ENCODE measurements at places on chromosomes 16 and 17.

- DNase-seq, result no peak
Observed at GRCh38 chr17:46983782-46984181, 4.7 kb upstream of the RPRML start.

- no peak for DNase-seq
Observed at GRCh38 chr16:86534779-86535615, 20.0 kb downstream of the MTHFSD start.

DNA sequence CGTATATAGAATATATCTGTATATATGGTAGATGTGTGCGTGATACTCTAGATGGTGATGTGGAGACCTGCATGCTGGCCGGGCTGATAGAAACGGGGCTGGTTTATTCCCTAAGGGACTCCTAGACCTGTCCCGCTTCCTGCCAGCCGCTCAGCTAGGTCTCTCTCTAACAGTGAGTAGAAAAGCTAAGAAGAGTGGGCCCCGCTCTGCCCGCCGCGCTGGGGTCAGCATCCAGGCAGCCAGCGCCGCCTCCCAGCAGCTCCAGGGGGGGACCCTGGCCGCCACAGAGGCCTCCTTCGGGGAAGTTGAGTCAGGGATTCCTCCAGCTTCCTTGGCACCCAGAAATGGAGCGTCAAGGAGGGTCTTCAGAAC is 9.4 kb downstream of the CYGB start:
- no peak for DNase-seq

DNA sequence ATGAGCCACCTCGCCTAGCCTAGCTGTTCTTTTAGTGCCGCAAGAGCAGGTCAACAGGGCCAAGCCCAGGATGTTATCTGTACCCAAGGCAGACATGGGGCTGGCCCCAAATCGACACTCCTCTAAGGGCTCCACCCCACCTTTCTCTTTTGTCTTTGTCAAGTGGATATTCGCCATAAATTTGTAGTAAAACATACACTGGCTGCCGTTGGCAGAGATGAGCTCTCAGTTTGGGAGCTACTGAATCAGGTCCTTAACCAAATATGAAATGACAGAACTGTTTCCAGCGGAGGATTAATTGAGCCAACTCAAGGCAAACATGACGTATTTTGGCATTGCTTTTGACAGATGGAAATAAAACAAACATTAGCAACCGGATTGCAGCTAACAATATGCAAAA is 556.9 kb upstream of the CDH5 start:
- no peak for DNase-seq

DNA sequence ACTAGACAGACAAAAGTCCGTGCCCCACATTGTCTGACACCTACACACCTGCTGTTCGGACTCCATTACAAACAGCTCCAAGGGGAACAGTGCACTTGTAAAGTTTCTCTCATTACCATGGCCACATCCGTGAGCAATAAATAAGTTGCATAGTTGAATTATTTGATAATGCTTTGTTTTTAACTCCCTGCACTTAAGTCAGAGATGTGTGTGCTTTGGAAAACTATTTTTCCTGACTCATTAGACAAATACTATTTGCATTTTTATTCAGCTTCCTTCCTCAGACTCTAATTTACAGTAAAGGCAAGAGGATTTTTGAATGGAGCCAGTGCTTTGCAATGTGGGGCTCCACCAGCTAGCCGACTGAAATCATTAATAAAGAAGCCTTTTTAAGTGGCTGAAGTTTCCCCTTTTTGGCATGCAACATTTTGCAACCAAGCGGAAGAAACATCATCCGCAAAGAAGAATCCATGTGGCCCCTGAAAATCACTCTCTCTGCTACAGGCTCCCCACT is 6.5 kb upstream of the CCL2 start:
- no peak for DNase-seq

DNA sequence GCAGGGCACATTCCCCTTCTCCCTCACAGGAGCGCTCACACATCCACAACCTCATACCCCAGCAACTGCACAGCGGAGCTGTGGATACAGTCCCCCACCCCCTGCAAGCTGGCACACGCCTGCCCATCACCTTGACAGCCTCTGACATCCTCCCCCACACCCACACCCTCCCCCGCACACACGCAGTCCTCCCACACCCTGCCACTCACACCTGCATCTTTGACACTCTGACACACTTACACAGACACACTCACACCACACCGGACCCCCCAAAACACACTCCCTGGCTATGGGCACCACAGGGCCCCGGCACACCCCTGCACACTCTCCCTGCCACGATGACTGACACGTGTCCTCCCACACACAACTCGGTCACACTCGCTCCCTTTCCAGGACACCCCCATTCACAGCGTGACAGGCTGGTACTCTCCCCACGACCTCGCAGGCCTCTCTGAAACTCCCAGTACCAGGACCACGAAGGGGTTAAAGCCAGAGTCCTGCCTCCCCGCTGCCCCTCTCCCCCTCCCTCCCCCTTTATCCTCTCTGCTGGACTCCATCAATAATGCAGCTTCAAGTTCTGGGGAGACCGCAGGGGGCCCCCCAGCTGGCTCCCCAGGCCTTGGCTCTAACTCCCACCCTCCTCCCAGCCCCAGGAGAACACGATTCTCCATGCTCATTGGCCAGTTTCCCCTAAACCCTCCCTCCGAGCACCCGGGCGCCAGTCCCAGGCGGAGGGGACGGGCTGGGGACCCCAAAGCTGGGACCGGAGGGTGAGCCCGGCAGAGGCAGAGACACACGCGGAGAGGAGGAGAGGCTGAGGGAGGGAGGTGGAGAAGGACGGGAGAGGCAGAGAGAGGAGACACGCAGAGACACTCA is at the start of gene PPP1R1B:
TSS of gene PPP1R1B (plus strand) at position 782 of the 876 bp plus-strand sequence. CDS start 441 bp downstream, outside the sequence.
- no peak for DNase-seq

GRCh38 chr16:88389621-88390160 is 6.9 kb downstream of the ZNF469 start:
- DNase-seq, result no peak

DNA sequence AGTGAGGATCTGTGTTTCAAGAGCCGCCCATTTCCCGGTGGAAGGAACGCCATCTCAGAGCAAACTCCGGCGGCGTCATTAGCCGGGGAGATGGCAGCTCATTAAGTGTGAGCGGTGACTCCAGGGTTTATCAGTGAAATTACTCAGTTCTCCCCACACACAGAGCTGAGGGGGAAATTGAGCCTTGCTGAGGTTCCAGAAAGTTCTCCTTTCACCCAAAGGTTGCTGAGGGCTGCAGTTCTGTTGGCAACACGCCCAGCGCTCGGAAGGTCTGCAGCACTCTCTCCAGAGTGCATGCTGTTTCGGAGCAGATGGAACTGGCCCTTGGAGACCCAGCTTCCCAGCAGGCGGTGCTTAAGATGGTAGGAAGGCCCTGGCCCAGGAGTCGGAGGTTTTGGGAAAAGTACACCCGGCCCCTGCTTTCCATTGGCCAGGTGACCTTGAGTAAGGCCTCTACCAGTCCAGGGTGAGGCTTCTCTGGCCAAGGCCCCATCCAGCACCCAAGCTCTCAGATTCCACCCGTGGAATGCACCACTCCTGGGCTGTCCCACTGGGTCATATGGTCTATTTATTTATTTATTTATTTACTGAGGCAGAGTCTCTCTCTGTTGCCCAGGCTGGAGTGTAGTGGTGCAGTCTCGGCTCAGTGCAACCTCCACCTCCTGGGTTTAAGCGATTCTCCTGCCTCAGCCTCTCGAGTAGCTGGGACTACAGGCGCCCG is 167.7 kb upstream of the CIBAR2 start:
- no peak for DNase-seq

Measured in stimulated activated CD4-positive, alpha-beta T cell treated with anti-CD3 and anti-CD28 coated beads, Interleukin-12 subunit alpha, Interleukin-12 subunit beta, amount 100 ng/mL, for 48 hours (primary cell).